ENCODE measurements at places on chromosomes 12 and 14. TPM values are rescaled to one million over a fixed set of nuclear protein-coding genes. Genes with fewer than 3 reads are reported as not detected.

Gene IFT81
- total RNA-seq, result 17.6 TPM

Gene MYO1A
- 0.55 TPM for total RNA-seq

Gene TRHDE
- not detected for total RNA-seq

Gene EMP1
- 156 TPM for total RNA-seq

Gene GPX2
- 281 TPM for total RNA-seq

Gene CTSG
- total RNA-seq, result not detected

Gene SLC6A12
- 0.51 TPM for total RNA-seq

Gene TAS2R30
- not detected for total RNA-seq

Gene CCDC196
- not detected for total RNA-seq

Gene CISTR
- total RNA-seq, result not detected

Gene BEGAIN
- total RNA-seq, result 7.2 TPM

Gene IGF1
- not detected for total RNA-seq

Gene DLST
- total RNA-seq, result 98.2 TPM

Gene NTF3
- not detected for total RNA-seq

Gene KLHL42
- total RNA-seq, result 21.3 TPM

Gene RARG
- 19.7 TPM for total RNA-seq

Gene SLC24A4
- total RNA-seq, result 0.21 TPM

Measured in A549 treated with ZK216348 at 1 μM for 4 hours (cell line).